ENCODE measurements at places on chromosomes 5 and 9.

GRCh38 chr9:131824953-131825495, 85.1 kb upstream of the RAPGEF1 start:
- DNase-seq, result no peak

GRCh38 chr9:36125062-36125855, 11.3 kb upstream of the GLIPR2 start:
- no peak for DNase-seq

DNA sequence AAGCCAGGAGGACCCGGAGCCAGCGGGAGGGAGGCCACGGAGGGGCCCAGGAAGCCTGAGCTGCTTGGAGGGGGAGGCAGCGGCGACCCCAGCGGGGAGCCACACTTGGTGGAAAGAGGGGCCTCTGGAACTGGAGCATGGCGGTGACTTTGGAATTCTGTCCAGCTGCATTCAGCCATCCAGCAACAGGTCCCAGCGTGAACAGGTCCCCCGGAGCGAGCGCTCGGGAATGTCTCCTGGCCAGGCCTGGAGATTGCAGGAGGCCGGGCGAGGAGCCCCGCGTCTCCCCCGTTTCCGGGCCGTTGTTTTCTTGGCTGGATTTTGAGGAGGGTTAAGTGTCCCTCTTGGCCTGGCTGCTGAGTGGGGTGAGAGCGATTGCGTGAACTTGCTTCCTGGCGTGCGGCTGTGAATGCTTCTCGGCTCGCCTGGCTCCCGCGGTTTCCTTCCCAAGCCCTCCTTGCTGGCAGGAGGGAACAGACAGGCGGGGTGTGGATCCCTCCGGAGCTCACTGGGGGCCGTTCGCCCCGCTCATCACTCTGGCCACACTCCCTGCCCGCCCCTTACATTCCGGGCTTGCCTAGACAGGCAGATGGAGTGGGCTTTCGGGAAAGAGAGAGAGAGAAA, 125.3 kb upstream of the IRX4 start:
- DNase-seq, result no peak

GRCh38 chr5:135569755-135570452, 8.9 kb downstream of the CXCL14 start:
- no peak for DNase-seq

DNA sequence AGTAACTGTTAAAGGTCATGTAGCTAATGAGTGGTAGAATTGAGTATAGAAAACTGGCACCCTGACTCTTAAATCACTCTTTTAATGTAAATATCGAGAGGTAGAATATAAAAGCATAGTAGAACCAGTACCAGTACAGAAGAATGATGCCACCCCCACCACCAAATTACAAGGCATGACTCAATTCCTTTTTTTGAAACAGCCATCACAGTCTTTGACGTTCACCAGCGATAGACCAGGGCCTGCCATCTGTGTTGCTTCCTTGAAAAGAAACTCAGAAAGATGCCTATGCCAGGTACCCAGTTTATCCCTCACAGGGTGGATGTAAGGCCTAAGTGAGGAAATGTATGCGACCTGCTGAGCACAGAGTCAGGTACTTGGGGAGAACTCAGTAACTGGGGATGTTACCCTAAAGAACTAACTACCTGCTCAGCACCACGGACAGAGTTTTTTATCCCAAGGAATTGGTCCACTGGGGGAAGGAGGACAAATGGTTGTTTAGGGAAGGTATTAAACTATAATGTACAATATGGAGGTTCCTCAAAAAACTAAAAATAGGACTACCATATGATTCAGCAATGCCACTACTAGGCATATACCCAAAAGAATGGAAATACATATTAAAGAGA, 116.5 kb downstream of the BRINP1 start:
- DNase-seq, result no peak

DNA sequence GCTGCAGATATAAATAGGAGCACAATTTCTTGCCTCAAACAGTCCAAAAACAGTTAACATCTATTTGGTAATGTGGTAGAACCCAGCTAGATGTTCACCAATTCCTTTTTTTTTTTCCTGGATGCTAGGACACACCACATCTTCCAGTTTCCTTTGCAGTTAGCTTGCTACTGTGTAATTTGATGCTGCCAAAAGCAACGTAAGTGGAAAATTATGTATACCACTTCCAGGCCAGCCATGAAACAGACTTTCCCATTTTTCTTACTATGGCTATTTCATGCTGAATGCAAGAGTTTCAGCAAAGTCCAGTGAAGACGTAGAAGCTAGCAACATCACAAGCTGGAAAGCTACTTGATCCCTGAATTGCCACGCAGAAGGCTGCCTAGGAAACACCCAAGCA, 667.2 kb downstream of the TLE1 start:
- no peak for DNase-seq

GRCh38 chr5:80919678-80920196, 40.4 kb upstream of the RASGRF2 start:
- DNase-seq, result no peak

All from stimulated activated CD4-positive, alpha-beta T cell treated with anti-CD3 and anti-CD28 coated beads, Interleukin-1b, Interleukin-23, amount 100 ng/mL, for 1 hour (primary cell).